ENCODE measurements at places on chromosomes 5 and 9.

GRCh38 chr5:161676103-161676502 lies 9.4 kb upstream of the GABRA6 start:
- no peak for DNase-seq

GRCh38 chr5:80269991-80270438 lies 14.2 kb upstream of the SERINC5 start:
- DNase-seq = no peak

- DNase-seq = peak; percentile 86
These were observed 75.6 kb upstream of the PRSS3 start for GRCh38 chr9:33719581-33720374.

DNA sequence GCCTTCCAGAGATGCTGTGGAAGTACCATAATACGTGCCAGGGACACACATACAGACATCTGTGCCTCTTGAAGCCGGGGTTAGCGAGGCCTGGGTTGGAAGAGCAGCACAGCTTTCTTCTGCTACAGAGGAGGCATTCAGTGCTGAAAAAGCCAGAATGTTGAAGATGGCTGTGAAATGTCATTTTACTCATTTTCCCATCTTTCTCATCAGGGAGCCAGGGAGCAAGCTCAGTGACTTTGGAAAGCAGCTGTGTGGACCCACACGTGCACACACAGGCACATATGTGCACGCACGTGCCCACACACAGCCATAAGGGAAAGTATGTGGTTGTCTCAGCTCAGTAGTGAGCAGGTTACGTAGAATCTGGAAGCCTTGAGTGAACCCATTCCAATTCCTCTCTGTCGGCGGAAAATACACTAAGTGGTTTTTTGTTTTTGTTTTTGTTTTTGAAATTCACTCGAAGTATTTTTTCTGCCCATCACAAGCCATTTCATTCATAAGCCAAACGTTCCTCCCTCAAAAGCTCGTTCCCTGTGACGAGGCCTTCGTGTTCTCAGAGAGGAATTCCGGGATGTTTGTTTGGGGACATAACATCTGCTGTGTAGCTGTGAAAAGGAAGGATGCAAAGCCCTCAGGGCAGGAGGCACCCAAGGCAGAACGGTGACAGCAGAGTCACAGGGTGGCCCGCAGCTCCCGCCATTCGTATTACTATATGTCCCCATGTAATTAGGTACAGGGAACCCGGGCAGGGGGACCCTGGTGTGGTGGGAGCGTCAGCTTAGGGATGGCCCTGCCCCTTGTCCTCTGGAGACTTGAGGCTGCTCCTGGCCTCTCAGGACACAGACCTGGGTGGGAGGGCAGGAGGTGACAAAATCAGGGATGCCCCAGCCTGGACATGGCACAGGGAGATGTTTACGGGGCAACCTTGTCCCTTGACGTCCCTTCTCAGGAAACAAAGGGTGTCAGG lies 29.0 kb upstream of the ANKRD33B start:
- DNase-seq = no peak

DNA sequence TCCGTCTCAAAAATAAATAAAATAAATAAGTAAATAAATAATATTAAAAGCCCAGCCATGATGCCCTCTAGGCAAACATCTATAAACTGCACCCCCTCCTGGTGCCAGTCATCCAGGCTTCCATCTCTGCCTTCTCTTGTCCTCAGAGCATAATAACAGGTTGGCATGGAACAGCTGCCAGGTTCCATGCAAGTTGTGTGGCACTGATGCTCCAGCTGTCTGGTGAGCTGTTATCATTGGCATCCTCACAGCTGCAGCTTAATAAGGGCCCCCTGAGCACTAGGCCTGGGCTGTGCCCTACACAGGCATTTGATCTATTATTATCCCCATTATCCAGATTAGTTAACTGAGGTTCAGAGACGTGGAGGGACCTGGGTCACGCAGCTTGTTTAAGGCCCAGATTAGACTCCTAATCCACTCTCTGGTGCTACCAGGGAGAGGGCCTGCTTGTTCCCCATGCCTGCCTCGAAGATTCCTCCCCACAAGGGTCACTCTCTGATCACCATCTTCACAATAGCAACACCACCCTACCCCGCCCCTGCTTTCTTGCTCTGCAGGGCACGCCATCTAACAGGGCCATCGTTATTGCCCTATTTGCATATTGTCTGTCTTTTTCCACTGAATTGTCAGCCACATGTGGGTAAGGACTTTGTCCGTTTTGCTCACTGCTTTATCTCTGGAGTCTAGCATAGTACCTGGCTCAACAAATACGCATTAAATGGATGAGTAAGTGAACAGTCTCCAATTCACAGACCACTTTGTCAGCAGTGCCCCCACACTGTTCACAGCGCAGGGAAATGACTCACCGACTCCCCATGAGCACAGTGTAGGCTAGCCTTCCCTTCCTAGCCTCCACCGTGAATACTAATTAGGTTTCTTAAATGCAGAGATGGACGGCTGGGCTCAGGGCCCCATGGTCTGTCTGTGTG lies 1.5 kb upstream of the DNM1 start:
- DNase-seq = no peak

- DNase-seq = no peak
These were observed 33.2 kb downstream of the F2RL2 start for GRCh38 chr5:76590027-76590426.
